ENCODE measurements at places on chromosomes 7 and 10. TPM values are rescaled to one million over a fixed set of nuclear protein-coding genes. Genes with fewer than 3 reads are reported as not detected.

The EBF3 gene
- 1.7 TPM for total RNA-seq

The CTTNBP2 gene
- total RNA-seq: 1.9 TPM

The ERVW-1 gene
- total RNA-seq: not detected

The ATP6V0A4 gene
- not detected for total RNA-seq

The GPR37 gene
- 2.4 TPM for total RNA-seq

The SKIDA1 gene
- 0.66 TPM for total RNA-seq

The CACNB2 gene
- total RNA-seq: 0.31 TPM

The DEPP1 gene
- 79.2 TPM for total RNA-seq

The SMKR1 gene
- total RNA-seq: not detected

The SFXN4 gene
- 9.8 TPM for total RNA-seq

The LEP gene
- total RNA-seq: not detected

The RBP4 gene
- total RNA-seq: 0.06 TPM

Data from aortic smooth muscle cell (primary cell).